HT-29 (cell line): ENCODE measurements at places on chromosomes 1 and 21.
A peak's percentile ranks its signal among the peaks of the same experiment; 100 is the strongest.

- no peak for DNase-seq
These were observed 42.3 kb upstream of the LAMC2 start for GRCh38 chr1:183143576-183144315.

DNA sequence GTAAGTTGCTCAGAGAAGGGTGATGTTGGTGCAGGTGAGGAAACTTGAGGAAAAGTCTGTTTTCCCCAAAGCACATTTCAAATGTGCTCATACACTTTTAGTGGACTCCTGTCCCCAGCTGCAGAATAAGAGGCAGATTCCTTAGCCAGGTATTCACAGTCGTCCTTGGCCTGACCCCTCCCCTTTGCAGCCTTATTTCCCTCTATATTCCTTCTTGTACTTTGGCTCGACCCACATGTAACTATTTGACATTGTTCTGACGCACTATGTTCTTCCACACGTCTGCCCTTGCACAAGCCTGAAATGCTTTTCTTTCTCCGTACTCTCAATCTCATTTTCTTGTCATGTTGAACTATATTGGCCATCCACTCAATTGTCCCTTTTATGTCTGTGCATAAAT is 498.4 kb upstream of the USP24 start:
- DNase-seq = no peak

- DNase-seq = no peak
These were observed 385.5 kb downstream of the SIPA1L2 start for GRCh38 chr1:232244426-232244825.

DNA sequence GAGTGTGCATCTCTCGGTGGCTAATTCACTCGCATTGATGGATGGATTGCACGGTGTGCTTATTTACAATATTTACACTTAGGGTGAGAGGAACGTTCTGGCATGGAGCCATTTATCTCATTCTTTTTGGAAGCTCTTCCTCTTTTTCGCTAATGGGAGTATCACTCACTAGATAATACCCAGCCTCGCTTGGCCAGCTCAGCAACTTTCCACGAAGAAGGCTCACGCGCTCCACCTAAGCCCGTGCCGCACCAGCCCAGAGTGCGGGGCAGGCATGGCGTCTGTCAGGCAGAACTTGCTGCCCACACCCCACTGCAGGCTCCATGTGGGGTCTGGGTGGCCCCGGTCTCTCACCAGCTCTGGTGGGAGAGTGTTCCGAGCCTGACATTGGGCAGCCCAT is 484.9 kb downstream of the NPHP4 start:
- DNase-seq = no peak

GRCh38 chr1:37017720-37018119 is 16.6 kb downstream of the GRIK3 start:
- DNase-seq = no peak

GRCh38 chr1:74689621-74690363 is 16.2 kb upstream of the ERICH3 start:
- peak; percentile 80 for DNase-seq

DNA sequence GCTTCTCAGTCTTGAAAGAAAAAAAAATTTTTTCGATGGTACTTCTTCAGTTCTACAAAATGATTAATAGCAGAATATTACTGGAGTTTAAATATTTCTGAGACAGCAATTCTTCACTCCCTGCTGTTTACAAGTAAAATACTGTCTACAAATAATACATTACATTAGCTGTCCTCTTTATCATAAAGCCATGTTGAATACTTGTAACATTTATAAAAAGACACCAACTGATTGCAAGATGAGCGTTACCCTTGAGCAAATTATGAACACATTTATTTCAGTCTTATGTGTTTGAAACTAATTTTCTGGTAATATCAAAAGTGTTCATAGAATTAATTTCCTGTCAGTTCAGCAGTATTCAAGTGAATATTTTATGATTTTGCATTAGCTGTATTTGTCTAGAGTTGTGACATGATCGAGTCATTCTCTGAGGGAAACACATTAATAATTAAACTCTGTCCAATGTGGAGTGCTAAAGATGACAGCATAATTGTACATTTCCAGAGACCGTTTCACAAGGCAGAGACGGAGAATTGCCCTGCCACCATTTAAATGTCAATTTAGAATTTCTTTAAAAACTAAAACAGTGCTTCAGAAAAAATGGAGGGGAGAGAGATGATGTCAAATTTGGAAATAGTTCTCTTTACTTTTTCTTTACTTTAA is 1359.0 kb upstream of the ADGRL4 start:
- DNase-seq = no peak

DNA sequence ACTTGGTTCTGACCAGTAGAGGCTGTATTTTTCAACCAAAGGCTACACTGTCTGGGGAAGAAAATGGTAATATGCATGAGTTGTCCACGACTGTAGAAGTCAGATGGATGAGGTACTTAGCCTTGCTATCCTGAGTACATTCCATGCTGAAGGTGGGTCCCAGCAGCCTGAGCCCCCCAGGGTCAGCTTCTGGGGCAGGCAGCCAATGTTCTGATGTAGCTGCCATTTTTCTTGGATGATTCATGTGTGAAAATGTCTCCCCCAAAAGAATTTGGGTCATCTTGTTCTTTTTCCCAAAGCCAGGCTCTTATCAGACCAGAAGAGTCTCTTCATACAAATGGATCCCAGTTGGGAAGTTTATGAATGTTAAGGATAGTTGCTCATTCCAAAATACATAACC is 172.2 kb upstream of the UBE2U start:
- no peak for DNase-seq

DNA sequence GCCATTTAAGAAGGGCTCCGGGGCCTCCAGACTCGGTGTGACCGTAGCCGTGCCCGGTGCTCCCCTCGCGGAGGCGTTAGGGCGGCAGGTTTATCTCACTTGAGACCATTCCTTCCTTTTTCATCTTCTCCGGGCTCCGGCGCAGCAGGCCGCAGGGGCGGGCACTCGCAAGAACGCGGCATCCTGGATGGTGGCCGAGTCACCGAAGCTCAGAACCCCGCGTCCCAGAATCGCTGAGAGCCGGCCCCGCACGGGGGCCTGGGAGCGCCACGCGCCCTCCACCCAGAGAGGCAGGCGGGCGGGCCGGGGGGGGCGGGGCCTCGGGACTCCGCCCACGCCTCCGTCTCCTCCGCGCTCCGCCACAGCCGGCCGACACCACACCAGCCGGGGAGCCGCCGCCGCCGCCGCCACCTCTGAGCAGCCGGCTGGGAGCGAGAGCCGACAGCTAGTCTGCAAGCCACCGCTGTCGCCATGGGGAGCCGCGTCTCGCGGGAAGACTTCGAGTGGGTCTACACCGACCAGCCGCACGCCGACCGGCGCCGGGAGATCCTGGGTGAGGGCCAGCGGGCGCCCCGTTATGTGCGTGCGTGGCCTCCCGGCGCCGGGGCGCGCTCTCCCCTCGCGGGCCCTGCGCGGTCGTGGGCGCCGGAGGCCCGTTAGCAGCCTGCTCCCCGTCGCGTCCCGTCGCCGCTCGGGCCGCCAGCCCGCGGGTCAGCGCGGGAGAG is at the start of gene DEGS1:
DEGS1 (plus strand) TSS at position 375 of the 725 bp plus-strand sequence; CDS start at position 472, 97 bp downstream.
- DNase-seq = peak; percentile 81
